ENCODE measurements at places on chromosomes 3 and 15.

DNA sequence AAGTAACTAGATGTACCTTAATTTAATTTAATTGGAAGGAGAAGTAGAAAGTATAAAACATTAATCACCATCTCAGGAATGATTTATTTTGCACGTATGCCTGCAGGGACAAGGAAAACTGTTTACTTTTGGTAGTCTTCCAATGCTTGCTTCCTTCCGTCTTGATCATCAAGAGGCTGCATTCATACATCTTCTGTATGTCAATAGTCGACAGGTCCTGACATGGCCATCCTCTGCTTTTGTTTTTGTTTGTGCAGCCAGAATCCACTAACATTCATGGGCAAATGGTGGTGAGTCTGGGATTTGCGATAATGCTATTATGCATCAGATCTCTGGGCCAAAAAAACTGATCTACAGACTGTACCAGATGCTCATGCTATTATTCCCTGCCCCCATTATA, 56.6 kb upstream of the ZPLD1 start:
- DNase-seq, result no peak

- DNase-seq, result no peak
Measured at GRCh38 chr3:3631114-3631513, 168.1 kb upstream of the LRRN1 start.

DNA sequence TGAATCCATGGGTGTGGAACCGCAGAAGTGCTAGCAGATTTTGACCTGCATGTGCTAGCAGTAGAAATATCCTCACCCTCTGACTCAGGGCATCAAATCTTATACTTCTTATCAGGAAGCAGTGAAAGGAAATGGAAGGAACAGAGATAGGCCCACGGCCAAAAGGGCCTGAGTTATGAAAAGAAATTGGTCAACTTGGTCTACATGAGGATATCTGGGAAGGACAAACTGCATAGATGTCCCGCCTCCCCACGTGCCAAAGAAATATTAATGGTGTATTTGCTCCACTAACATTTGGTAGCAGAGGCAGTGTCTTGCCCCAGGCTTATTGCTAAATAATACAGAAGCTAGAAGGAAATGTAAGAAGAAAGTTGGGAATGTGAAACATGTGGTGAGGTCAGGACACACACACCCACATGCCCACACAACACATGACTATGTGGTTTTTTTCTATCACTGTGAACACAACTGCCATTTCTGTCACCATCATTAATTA, 93.6 kb upstream of the COL8A1 start:
- no peak for DNase-seq

DNA sequence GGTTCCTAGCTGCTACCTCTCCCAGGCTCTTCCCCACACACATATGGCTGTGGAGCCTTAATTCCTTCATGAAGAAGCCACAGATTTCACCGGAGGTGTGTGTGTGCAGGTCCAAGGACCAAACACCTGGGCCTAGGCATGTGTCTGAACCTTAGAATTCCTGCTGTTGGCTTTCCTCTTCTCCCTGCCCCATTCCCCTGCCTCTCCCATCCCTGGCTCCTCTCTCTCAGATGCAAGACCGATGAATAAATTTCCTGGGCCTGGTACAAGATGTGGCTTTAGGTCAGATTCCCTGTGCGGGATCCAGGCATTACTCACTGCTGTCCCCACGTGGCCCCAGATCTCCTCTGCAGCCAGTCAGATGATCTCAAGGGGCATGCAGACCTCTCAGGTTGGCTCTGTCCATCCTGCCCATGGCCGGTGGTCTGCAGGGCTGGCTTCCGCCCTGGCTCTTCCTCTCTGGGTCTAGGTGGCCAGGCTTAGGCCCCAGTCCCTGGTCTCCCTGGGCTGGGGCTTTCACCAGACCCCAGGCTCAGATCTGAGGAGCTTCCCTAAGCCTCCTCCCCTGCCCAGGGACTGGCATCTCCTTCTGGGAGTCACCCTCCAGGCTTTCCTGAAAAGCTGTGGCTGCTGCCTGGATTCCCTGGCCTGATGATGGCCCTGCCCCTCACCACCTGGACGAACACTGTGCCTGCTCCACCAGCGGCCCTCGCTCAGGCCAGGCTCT, 20.5 kb downstream of the CCR9 start:
- DNase-seq, result no peak

DNA sequence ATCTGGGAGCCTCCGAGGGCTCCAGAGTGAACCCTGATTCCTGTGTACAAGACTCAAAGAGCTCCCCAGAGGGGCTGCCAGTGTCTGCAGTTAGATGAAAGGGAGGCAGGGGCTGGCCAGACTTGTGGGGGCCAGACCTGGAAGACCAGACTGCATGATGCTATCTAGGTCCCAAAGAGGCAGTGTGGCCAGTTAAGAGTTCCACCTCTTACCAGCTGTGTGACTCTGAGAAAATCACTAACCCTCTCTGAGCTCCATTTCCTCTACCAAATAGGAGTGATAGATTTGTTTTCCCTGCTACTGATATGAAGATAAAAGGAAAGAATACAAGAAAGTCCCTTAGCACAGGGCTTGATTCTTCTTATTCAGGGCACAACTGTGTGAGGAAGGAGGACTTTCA, 29.0 kb downstream of the ACSBG1 start:
- DNase-seq, result no peak

DNA sequence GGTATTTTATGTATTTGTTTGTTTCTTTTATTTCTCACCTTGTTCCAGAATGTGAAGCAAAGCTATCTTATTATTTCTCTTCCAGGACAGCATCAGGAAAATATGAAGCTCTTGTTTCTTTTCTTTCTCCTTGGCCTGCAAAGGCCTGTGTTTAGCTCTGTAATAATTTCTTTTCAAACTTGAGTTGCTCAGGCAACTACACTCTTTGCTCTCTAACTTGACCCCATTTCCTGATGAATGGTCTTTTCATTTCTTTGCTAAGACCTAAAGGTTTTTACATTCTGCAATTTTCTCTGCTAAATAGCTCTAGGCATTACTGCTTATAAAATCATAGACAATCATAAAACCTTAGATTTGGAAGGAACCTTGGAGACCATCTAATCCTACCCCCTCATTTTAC, 26.2 kb upstream of the ZNF770 start:
- DNase-seq, result no peak

DNA sequence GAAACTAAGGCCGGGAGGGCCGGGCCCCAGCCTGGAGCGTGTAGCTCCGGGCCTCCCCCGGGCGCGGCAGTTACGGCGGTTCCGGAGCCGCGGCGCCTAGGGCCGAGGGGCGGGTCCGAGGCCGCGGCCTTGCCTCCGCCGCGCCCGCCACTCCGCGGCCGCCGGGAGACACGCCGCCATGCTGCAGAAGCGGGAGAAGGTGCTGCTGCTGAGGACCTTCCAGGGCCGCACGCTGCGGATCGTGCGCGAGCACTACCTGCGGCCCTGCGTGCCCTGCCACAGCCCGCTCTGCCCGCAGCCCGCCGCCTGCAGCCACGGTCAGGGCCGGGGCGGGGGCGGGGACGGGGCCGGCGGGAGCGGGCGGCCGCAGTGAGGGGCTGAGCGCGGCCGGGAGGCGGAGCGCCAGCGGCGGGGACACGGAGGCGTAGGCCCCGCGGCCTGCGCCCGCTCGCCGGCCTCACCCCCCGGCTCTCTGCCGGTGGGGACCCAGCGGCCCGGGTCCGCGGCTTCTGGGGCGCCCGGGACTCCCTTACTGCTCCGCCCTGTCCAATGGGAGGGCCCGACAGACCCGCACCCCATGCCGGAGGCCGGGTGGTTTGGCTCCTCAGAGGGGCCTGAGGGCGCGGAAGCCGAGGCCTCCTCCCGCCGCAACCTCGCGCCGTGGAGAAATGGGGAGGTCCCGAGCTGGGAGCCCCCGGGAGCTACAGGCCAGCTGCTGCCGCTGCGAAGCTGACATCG, at the start of gene DIS3L:
DIS3L (plus strand) TSS at position 150 of the 738 bp plus-strand sequence; CDS start at position 179, 29 bp downstream.
- DNase-seq, result no peak

GRCh38 chr15:28191832-28192231, 92.7 kb upstream of the OCA2 start:
- no peak for DNase-seq

GRCh38 chr3:154684440-154684839, 254.4 kb upstream of the GPR149 start:
- DNase-seq, result no peak

Data from NCI-H187 treated with DMSO at 0.1 percent for 48 hours (cell line).